ENCODE measurements at places on chromosomes 6 and 20.

- DNase-seq, result no peak
Measured at GRCh38 chr6:125170376-125170775, 16.8 kb downstream of the TPD52L1 start.

DNA sequence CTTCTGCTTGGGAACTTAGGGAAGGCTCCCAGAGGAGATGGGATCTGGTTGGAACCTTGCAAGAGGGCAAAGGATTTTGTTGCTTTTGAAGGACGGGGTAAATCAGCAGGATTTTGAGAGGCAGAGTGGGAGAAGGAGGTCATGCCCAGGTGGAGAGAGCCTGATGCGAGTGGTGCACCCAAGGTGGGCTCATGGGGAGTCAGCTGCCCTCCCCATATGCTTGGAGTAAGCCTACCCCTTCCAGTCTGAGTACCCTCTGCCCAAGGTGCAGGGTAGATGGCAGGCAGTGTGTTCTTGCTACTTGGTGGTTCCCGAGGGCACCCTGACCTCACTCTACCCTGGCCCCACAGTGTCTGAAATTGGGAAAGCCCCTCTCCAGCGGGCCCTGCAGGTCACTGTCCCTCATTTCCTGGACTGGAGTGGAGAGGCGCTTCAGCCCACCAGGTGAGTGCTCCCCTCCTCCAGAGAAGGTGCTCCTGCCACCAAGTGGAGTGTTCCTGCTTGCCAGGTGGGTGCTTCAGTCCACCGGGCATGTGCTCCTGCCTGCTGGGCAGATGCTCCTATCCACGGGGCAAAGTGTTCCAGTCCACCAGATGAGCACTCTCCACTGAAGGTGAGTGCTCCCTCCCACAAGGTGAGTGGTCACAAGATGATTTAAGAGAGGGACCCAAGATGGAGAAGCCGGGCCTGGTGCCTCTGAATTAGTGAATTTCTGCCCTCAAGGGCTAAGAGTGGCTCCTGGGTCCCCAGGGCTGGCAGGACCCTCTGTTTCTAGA, 3.4 kb downstream of the BPIFB2 start:
- no peak for DNase-seq

DNA sequence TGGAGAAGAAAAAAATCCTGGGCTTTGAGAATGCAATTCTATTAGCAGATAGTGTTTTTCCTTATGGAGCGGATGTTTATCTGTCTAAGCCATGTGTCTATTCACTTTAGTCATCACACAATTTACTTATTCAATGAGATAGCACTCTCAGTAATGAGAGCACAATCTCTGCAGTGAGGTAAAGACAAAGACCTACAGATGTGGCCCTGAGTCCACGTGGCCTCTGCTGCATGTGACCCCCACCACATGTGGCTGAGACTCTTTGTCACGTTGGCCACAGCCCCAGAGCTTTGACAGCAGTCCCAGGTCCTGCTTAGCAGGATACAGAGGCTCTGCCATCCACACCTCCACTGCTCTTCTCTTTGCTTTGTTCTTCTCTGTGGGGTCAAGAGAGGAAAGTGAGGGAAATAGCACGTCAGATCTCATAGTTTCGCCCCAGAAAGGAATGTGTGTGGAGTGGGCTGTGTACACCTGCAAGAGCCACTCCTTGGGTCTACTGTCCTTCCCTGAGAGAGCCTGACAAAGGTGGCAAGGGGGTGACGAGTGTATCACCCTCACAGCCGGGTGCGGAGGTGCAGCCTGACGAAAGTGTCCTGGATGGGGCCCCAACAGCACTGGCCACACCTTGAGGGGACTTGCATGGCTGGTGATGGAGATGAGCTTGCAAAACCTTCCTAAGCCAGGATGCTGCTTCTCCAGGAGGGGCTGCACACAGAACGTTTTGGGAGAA, 40.7 kb downstream of the ZNF831 start:
- no peak for DNase-seq

DNA sequence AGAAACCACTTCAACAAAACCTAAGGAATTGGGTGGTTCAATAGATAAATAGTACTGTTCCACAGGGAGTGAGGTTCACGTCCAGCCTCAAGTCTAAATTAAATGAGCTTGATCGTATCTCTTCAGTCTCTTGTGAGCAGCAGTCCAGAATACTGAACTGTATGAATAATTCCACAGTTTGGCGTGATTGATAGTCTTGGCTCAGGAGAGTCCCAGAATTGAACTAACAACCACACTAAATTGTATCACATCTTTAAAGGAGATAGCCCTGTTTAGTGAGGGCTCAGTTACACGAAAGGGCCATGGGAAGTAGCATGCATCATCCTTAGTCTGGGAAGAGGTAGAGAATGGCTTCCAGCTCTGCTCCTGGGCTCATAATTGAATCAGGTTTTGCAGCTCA, 224.6 kb downstream of the PACRG start:
- DNase-seq, result no peak

GRCh38 chr6:132218059-132218696, 183.1 kb downstream of the MOXD1 start:
- peak; percentile 7 for DNase-seq

- no peak for DNase-seq
Measured at GRCh38 chr6:157770946-157771345, 52.1 kb upstream of the SNX9 start.

DNA sequence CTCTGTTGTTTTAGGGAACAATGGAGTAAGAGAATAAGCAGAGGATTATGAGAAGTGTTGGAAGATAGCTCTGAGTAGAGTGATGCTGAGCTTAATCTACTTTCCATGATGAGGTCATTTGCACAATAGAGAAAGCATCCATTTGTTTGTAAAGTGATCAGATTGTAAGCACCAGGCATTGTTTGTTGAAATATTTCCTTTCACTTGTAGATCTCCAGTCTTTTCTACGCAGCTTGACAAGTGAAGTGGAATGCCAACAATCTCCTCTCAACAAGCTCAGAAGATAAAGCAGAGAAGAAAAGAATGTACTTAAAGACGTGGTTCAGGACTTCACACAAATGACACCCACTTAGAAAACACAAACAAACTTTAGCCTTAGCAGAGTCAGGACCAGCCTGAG, 80.1 kb upstream of the MARCKS start:
- DNase-seq, result no peak

- DNase-seq, result no peak
Measured at GRCh38 chr6:127907960-127908640, 7.2 kb upstream of the THEMIS start.

DNA sequence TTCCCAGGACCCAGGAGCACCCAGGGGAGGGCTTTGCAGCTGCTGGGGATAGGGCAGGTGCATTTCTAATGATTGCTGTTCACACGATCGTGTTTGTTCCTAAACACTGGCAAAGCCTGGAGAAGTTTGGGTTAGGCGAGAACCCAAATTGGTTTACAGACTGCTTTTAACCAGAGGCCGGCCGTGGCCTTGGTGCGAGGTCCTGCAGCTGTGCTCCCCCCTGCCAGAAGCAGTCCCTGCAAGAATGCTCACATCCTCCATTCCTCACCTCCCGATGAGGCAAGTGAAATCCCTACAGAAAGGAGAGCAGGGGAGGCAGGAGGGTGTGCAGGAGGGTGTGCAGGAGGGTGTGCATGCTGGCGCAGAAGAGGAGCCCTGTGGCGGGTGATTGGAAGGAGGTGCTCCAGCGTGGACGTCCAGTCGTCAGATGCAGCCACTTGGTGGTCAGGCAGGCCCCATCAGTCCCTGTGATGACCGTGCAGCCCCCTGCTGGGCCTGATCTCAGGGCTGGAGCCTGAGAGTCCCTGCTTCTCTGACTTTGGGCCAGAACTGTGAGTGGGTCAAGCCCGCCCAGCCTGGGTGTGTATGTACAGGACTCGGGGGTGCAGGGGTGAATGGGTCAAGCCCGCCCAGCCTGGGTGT, 55.7 kb upstream of the FRMD1 start:
- DNase-seq, result no peak

- DNase-seq, result no peak
Measured at GRCh38 chr6:55953335-55953734, 77.9 kb upstream of the BMP5 start.

DNA sequence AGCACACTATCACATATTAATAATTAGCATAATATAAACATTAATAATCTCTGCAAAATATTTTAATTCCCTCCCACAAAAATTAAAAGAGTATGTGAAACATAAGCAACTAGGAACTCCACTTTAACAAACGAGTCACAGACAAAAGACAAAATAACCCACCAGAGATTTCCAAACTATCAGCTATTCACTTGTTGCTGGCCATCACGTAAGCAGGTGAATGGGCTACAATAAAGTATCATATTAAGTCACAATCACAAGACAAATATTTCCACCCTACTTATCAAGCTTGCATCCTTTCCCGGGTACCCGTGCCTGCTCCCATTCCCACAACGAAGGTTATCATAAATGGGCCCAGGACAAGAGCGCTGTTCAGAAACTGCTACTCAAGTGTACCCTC, 2.5 kb downstream of the HDAC2 start:
- DNase-seq, result no peak

GRCh38 chr20:48695255-48695654, 132.5 kb downstream of the PREX1 start:
- no peak for DNase-seq

- no peak for DNase-seq
Measured at GRCh38 chr6:113782636-113783035, 74.5 kb upstream of the MARCKS start.

DNA sequence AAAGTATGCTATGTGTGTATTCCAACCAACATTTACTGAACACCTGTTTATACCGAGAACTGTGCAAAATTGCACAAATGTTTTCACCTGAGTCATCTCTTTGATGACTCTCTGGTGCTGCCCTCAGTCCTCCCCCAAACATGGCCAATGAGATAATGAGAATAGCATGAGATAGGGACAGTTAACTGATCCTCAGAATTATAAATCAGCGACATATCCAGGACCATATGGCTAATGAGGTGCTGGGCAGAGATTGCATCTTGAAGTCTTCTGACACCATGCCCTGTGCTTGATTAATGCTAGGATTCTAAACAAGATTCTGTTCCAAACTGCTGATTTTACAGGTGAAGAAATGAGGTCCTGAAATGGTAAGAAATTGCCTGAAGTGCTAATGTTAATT, 13.0 kb downstream of the CLVS2 start:
- DNase-seq, result no peak

DNA sequence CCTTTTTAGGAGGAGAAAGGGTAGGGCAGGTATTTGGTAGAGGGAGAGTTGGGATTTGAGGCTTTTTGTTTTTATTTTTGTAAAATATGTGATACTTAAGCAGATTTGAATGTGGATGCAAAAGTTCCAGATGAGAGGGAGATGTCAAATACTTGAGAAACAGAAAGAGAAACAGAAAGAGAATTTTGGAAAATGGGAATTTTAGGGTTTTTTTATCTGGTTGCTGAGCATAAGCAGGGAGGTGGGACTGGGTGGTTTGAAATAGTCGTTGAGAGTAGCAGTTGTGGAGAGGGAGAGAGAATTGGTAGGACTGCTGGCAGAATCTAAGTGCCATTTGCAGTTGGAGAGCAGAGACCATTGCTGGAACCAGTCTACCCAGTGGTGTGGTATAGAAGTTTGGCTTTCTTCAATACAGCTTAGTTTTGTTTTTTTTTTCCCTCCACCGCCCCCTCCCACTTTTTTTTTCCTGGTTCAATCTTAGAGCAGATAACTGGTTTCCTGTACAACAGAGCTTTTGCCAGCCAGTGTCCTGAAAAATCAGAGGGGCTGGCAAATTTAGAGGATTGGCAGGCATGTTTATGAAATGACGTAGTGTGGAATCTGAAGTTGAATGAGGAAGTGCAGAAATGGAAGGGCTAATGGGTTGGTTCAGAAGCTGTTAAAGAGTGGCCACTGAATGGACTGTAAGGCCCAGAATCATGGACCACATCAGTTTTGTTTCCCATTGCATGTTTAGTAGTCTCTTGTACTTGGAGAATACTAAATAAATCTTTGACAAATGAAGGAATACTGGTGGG, 68.7 kb downstream of the ATRN start:
- peak; percentile 19 for DNase-seq

GRCh38 chr6:100846276-100846675, 34.9 kb downstream of the ASCC3 start:
- no peak for DNase-seq

GRCh38 chr6:143117108-143117507, 56.4 kb downstream of the AIG1 start:
- no peak for DNase-seq

DNA sequence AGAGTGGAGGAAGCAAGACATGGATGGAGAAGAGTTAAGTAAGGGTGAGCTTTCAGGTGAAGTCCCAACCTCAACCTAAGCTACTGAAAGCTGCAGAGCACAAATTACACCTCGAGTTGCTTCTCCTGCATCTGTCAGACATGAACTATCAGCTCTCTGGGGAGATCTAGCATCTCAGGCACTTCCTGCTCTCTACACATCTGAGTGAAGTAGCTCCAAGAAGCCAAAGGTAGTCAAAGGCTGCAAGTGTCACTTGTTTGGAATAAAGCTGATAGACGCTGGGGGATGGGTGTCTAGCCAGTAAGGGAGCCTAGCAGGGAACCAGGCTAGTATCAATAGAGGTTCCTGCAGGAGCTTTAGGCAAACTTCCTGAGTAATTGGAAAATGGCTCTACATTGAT, 228.0 kb downstream of the PLCB1 start:
- no peak for DNase-seq

DNA sequence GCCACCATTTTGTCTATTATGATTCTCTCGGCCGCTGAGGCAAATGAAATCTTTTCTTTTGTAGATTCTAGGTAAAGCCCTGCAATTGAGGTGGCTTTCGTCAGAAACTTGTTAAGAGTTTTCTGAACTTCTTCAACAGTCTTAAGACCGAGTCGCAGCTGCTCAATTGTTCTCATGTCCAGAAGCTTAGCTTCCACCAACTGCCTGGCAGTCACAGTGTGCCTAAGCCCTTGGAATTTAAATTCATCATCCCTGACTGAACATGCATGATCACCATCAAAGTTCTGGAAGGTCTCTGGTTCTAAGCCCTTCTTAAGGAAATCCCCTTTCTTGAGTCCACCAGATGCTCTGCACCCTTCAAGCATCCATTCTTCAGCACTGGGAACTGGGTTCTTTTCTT, 25.7 kb downstream of the DST start:
- no peak for DNase-seq

GRCh38 chr6:109010705-109011102, 83.9 kb downstream of the SESN1 start:
- DNase-seq, result no peak

All from suppressor macrophage (primary cell).